ENCODE measurements at places on chromosomes 12 and 14.

DNA sequence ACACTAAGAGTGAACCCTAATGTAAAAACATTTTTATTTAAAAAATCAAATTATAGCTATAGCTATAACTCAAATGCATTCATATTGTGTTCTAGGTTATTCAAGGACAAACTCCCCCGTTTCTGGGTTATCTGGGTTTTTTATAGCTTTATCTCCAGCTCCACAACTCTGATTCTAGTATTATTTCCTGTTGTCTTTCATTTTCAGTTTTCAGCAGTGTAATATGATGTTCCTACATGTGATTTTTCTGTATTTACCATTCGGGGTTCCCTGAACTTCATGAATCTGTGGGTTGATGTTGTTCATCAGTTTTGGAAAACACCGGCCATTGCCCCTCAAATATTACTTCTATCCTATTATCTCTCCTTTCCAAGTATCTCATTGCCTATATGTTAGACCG, 221.9 kb upstream of the FOXN3 start:
- no peak for DNase-seq

DNA sequence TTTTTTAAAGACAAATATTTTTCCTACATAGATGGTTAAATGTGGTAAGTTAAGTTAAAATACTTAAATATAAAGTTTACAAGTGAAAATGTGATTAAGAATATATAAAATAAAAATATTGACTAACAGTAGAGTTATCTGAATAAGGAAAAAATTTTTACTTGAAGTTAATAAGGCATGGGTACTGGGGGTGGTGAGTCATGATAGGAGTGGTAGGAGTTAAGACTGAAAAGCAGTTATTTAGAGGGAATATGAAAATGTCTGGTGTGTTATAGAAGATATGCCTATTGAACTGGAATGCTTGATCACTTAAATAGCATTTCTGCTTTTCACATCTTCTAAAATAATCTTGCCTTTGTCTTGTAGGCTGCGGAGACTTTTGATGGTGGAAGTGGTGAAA, 68.7 kb downstream of the CCDC91 start:
- no peak for DNase-seq

DNA sequence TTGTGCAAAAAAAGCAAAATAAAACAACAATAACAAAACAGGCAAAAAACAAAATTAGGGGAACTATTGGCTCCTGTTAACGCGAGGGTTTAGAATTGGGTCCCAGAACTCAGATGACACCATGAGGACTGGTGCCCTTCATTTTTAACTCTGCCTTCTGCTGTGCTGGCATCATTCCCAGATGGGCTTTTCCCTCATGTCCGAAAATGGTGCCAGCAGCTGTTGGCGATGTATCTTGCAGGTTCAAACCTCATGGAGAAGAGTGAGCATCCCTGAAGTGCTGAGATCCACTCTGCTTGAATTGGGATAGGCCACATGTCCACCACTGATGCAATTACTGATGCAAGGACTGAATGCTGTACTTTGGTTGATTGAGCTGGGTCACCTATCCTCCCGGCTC, 61.1 kb downstream of the MYRFL start:
- no peak for DNase-seq

DNA sequence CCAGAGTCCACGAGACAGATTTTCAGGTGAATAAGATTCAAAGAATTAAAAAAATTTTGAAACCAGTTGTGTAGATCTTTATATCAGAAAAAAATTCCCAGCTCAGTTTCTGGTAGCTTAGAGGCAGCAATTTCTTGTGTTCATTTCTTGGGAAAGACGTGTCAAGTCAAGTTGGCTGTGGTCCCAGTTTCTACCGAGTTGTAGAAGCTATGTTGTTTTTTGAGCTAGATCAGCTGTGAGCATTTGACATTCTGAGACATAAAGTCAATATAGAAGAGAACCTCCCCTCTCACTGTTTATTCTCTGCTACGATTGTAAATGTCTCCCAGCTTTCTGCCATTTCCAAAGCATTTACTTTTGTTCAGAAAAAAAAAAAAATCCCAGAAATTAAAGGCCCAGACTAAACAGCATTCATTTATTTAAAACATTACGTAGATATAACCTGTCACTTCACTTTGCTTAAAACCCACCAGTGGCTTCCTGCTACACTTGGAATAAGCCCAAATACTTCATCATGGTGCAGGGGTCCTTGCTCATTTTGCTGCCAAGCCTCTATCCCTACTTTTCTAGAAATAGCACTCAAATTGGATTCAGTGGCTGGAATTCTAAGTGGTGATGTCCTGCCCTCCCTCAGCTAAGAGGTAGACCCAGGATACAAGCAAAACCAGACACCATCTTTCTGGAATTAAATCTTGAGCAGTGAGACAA, 20.6 kb upstream of the PYGL start:
- no peak for DNase-seq

- DNase-seq = no peak
Measured at GRCh38 chr12:58105225-58106119, 164.1 kb downstream of the ATP23 start.

- DNase-seq = no peak
Measured at GRCh38 chr14:32197919-32198318, 3.9 kb upstream of the RNU6-7 start.

- DNase-seq = no peak
Measured at GRCh38 chr12:97306147-97306546, 156.5 kb upstream of the RMST start.

GRCh38 chr14:39342768-39343167, 89.5 kb downstream of the FBXO33 start:
- DNase-seq = no peak

DNA sequence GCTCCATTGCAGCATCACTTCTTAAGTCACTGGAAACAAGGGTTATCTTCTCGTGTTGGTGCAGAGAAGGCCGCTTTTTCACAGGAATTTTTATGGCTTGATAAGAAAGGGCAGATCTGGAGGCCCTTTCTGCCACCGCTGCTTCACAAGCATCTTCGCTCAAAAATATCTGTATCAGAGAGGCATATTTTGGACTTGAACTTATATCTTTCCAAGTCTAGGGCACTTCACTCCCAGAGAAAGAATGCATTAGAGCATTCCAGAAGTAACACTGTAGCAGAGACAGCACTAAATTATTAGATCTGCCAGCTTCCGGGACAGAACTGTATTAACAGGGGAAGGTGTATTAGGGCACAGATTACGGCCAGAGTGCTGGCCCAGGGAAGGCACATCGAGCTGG, 151.7 kb upstream of the AMIGO2 start:
- no peak for DNase-seq

DNA sequence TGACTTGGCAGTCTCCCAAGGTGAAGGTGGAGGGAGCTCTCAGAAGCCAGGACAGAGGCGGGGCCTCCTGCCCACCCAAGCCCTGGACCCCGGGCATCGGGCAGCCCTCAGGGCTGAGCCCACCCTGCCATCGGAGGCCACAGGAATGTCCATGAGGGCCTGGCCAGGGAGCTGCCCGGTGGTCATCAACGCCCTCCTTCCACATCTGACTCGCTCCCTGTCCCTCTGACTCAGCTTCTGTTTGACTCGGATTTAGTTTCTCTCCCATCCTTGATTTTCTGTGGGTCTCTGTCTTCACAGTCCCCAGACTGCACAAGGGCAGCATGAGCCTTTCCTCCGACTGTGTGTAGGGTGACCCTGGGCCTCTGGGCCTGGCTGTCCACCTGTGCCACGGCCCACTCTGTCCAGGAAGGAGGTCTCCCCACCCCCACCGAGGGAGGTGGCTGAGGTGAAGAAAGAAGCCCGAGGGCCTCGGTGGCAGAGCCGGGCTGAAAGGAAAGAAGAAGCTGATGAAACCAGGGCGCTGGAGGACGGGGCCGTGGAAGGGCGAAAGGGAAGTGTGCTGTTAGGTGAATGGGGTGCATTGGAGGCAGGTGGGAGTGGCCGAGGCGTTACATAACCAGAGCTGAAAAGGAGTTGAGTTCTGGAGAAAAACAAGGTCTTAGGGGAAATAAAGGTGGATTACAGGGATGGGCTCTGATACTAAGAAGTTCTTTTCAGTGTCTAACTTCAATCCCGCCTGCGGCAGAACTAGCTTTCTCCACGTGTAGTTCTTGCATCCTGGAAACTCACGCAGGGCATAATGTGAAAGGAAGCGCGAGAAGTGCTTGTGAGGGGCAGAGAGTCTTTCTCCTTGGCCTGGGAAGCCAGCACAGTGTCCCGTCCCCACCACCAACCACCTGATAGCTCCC, 16.7 kb upstream of the TMEM106C start:
- no peak for DNase-seq

DNA sequence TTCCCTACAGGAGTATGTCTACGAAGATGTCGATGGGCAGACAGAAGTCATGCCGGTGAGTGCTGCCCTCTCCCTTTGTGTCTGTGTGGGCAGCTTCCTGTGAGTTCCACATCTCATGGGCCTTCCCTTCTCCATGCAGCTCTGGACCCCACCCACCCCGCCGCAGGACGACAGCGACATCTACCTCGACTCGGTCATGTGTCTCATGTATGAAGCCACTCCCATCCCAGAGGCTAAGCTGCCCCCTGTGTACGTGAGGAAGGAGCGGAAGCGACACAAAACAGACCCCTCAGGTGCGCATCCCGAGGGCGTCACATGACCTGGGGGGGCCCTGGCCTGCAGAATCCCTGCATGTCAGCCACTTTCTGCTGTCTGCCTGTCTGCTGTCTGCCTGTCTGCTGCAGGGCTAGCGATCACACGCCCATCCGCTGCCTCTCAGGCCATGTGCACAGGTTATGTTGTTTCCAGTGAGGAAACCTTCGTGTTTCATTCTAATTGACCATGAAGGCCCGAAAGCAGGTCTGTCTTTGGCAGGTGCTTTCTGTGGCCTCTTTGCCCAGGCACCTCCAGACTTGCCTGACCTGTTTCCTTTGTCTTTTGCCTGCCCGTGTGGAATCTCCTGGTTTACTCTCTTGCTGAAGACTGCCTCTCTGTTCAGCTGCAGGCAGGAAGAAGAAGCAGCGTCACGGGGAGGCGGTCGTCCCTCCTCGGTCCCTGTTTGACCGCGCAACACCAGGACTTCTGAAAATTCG, 95.1 kb downstream of the EP400 start:
- DNase-seq = no peak

- no peak for DNase-seq
Measured at GRCh38 chr12:101945369-101946232, 68.2 kb downstream of the DRAM1 start.

DNA sequence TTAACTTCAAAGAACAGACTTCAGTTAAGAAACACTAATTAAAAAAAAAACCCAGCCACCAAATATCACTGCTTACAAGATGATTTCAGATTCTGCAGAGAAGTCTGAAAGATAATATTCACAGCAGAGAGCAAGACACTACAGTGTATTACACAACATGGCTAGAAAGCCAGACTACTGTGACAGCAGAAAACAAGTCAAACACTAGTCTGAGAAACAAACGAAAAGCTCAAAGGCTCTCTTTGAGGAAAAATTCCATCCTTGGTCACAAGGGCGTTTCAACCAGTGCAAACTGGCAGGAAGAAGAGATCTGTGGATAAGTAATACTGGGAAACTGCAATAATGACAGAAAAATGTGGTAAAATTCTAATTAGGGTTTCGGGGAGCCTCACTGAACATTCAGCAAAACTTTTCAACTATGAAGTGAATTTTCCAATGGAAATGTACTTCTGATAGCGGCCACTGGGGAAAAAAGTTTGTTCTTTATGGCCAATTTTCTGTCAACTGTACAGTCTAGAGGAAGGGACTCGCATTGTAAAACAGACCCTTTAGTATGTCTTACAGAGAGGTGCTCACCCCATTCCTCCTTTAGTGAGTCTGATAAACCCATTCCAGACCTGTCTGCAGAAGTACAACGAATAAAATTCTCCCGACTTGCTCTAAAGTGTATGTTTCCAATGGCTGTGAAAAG, 50.4 kb downstream of the ACADS start:
- no peak for DNase-seq

GRCh38 chr14:29282169-29282568, 515.6 kb downstream of the FOXG1 start:
- DNase-seq = no peak

Measured in activated CD4-positive, alpha-beta T cell treated with anti-CD3 and anti-CD28 coated beads, Interleukin-2, amount 50 U/mL, for 48 hours (primary cell).